ENCODE measurements at places on chromosomes 4 and X. TPM values are rescaled to one million over a fixed set of nuclear protein-coding genes. Genes with fewer than 3 reads are reported as not detected.

DNA sequence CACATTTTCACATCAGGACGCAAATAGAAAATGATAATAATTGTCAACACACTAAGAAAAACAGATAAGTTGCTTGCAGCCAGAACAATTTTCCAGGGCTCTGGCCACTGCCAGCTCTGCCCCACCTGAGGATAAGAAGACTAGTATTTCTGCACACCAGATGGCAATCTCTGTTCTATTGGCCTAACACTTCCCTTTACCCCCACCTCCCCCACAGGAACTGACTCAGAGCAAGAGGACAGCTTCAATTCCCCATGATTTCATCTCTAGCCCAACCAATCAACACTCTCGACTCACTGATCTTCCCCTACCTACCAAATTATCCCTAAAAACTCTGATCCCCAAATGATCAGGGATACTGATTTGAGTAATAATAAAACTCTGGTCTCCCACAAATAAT lies 164.0 kb downstream of the SMARCA1 start:
- no peaks in the 10 kb centered on the region for H3K36me3 ChIP-seq
- DNase-seq = no peak
- no peak overlapping the region for H3K27ac ChIP-seq
- no peak overlapping the region for H3K4me3 ChIP-seq

DNA sequence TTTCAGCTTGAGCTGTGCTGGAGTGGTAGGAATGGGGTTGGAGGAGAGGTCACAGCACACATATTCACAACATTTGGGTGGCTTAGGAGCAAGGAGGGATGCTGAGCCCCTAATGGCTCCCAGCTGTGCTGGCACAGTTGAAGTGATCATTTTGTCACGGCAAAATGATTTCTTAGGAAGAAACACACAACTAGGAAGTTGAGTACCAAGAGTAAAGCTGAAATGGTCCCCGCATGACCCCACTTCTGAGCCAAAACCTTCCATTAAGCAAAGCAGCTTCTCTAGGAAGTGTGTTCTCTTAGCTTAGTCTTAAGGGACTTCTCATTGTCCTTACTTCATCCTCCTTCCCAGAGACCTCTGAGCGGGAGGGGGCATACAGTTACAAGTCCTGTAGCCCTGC lies 12.6 kb downstream of the CAPN6 start:
- H3K4me1 ChIP-seq = no peaks in the 10 kb centered on the region
- H3K27ac ChIP-seq = no peak overlapping the region
- H3K4me3 ChIP-seq = no peak overlapping the region
- H3K36me3 ChIP-seq = no peaks in the 10 kb centered on the region
- no peak for DNase-seq
- H3K27me3 ChIP-seq = no peaks in the 10 kb centered on the region

- no peaks in the 10 kb centered on the region for H3K27me3 ChIP-seq
- H3K27ac ChIP-seq = no peak overlapping the region
- no peaks in the 10 kb centered on the region for H3K36me3 ChIP-seq
Measured at GRCh38 chr4:54908763-54909162, 216.6 kb downstream of the KDR start.

DNA sequence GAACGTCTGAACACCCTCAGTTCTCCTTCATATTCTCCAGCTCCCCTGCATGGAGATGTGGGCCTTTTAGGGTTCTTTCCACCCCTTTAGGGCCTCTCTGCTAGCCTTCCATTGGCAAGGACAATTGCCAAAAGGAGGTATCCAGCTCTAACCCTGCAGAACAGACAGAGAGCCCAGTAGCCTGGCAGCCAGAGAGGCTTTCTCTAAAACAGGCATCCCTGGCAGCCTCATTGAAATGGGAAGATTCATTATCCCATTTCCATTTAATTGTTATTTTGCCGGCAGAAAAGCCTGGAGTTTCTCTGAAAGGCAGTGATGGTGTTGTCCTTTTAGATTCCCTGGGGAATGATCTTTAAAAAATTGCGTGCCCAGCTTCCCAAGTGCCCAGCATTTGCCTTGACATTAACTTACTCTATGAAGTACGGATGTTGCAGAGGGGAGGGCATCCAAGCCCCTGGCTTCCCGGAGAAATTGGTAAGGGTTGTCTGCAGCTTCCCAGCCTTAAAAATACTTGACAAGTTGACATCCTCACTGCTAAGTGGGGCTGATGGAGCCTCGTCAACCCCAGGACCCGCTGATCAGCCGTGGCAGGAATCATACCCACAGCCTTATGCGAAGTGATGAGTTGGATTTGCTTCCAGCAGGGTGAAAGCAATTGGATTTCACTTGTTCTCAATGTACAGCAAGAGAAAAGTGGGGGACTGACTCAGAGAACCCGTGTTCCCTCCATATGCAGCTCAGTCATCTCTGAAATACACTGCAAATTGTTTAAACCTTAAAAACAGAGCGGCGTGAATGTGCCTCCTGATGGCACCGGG lies 244.1 kb downstream of the CRLF2 start:
- H3K36me3 ChIP-seq = no peaks in the 10 kb centered on the region
- H3K4me1 ChIP-seq = peaks cover 1% of the 10 kb centered on the region
- H3K27me3 ChIP-seq = no peaks in the 10 kb centered on the region
- no peak overlapping the region for H3K27ac ChIP-seq
- H3K4me3 ChIP-seq = no peak overlapping the region

- H3K27ac ChIP-seq = no peak overlapping the region
- peak; percentile 9 for DNase-seq
- H3K36me3 ChIP-seq = no peaks in the 10 kb centered on the region
- H3K27me3 ChIP-seq = no peaks in the 10 kb centered on the region
- H3K4me1 ChIP-seq = peaks cover 2% of the 10 kb centered on the region
- H3K4me3 ChIP-seq = no peak overlapping the region
Measured at GRCh38 chr4:106266201-106266600, 49.8 kb downstream of the TBCK start.

DNA sequence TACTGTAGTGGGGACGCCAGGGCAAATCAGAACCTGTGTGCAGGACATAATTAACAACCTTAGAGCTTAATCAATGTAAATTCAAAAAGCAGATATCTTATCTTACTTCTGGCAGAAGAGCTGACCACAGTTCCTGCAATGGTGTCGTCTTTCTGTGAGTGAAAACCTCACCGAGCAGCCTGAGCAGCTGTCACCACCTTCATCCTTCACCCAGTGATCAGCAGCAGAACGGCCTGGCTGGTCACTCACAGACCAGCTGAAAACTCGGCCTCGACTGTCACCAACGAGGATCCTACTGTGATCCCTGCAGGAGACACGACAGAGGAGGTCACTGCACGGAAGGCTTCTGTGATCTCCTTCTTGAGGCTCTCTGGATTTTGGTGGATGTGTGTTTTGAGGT lies 94.2 kb downstream of the CDS1 start:
- no peak for DNase-seq
- no peaks in the 10 kb centered on the region for H3K27me3 ChIP-seq
- no peak overlapping the region for H3K27ac ChIP-seq
- H3K4me1 ChIP-seq = peaks cover 15% of the 10 kb centered on the region
- no peaks in the 10 kb centered on the region for H3K36me3 ChIP-seq

Gene PROM1
- not detected for total RNA-seq

GRCh38 chr4:180665994-180666824 lies 1577.0 kb upstream of the TENM3 start:
- H3K36me3 ChIP-seq = no peaks in the 10 kb centered on the region
- peak; percentile 27 for DNase-seq
- no peaks in the 10 kb centered on the region for H3K27me3 ChIP-seq
- no peaks in the 10 kb centered on the region for H3K4me1 ChIP-seq

Gene MAP3K15
- total RNA-seq = 0.07 TPM

DNA sequence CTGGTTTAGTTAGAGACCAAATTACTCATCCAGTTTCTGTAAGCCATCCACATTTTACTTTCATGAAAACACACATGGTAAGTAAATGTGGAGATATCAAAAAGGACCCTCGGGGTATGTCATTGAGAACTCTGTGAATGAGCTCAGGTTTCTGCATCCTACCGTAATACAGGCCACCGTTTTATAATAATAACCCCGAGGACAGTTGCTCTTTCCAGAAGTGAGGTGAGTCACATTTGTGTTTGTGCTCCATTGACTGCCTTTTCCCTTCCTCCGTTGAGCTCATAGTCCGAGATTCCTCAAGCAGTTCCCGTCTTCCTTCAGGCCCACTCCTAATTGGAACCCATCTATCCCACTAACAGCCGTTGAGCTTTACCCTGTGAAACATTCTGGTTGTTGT lies 95.3 kb downstream of the GRID2 start:
- no peaks in the 10 kb centered on the region for H3K27me3 ChIP-seq
- H3K36me3 ChIP-seq = no peaks in the 10 kb centered on the region
- H3K4me3 ChIP-seq = no peak overlapping the region
- DNase-seq = no peak
- no peaks in the 10 kb centered on the region for H3K4me1 ChIP-seq
- H3K27ac ChIP-seq = no peak overlapping the region

DNA sequence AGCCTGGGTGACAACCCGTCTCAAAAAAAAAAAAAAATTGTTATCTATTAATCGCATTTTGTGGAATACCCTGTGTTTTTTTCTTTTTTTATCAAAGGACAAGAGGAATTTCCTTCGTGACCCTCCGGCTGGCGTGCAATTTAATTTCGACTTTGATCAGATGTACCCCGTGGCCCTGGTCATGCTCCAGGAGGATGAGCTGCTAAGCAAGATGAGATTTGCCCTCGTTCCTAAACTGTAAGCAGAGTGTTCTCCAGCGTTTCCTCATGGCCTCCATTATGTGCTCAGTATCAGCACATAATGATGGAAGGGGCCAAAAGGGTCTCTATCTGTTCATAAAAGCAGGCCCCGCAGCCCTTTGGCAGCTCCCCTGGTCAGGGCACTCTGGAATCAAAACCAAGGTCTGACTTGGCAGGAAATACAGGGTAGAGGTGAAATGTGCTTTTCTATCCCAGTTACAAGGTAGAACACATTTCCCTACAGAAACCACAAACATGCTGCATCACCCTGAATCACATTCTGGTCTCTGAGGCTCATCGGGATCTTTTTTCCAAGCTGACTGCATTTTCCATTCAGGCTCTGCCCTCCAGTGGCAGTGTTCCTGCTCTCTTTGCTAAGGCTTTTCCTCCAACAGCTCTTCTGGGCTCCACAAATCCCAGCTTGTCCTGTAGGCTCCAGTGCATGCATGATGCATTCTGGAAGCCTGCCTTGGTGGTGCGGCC lies 24.4 kb downstream of the SYAP1 start:
- peaks cover 7% of the 10 kb centered on the region for H3K36me3 ChIP-seq
- DNase-seq = no peak
- H3K27me3 ChIP-seq = no peaks in the 10 kb centered on the region
- no peak overlapping the region for H3K27ac ChIP-seq

Gene GATA1
- total RNA-seq = not detected

DNA sequence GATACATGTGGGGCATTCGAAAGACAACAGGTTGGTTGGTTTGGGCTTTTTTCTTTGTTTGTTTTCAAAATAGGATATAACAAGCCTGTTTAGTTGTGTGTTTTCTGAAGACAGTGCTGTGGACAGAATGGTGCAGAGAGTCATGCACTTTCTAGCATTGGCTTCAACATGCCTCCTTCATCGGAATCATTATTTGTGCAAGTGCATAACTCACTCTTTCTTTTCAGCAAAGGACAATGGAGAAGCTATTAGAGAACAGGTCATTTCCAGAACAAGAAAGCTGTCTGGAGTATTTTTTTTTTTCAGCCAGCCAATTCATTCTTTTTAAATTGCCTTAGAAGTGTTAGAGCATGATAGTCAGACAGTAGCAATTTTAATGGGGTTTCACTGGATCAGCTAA lies 225.8 kb downstream of the STK32B start:
- peaks cover 1% of the 10 kb centered on the region for H3K4me1 ChIP-seq
- H3K4me3 ChIP-seq = no peak overlapping the region
- H3K27me3 ChIP-seq = no peaks in the 10 kb centered on the region
- no peak overlapping the region for H3K27ac ChIP-seq
- H3K36me3 ChIP-seq = no peaks in the 10 kb centered on the region
- DNase-seq = no peak

Gene RPS3A
- 1,755 TPM for total RNA-seq

- peaks cover 34% of the 10 kb centered on the region for H3K4me1 ChIP-seq
- DNase-seq = no peak
- peak overlapping the region; percentile 11 for H3K4me3 ChIP-seq
- H3K36me3 ChIP-seq = peaks cover 29% of the 10 kb centered on the region
- no peaks in the 10 kb centered on the region for H3K27me3 ChIP-seq
Measured at GRCh38 chr4:102988429-102989020, 31.0 kb downstream of the SLC9B1 start.

Gene OPRPN
- total RNA-seq = not detected

DNA sequence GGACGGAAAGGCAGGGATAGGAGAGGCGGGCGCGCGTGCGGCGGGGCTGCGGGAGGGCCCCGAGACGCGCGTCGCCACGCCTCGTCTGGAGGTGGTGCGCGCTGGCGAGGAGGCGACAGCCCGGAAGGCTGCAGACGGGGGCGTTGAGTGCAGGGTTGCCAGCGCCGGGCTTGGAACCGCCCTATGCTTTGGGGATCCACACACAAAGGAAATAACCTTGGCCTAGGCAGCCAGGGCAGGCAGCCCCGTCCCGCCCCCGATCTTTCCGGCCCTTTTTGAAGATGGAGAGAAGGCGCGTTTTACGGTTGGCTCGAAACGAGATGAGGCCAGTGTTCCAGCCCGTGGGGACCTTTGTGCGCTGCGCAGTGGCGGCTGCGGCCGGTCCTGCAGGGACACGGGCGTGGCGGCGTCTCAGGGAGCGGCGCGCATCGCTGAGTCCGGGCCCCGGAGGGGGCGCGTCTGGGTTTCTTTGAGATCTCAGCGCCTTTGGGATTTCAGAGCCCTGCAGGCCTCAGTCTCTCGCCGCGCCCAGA lies 50.8 kb upstream of the TRIM2 start:
- peaks cover 45% of the 10 kb centered on the region for H3K4me1 ChIP-seq
- peak overlapping the region; percentile 83 for H3K4me3 ChIP-seq
- H3K27me3 ChIP-seq = peaks cover 36% of the 10 kb centered on the region
- H3K36me3 ChIP-seq = no peaks in the 10 kb centered on the region
- peak; percentile 79 for DNase-seq

Gene PRMT9
- 11.5 TPM for total RNA-seq

GRCh38 chrX:50165727-50166126 lies 35.1 kb downstream of the AKAP4 start:
- DNase-seq = no peak
- no peak overlapping the region for H3K4me3 ChIP-seq
- peaks cover 8% of the 10 kb centered on the region for H3K4me1 ChIP-seq
- no peak overlapping the region for H3K27ac ChIP-seq

GRCh38 chr4:100694467-100694866 lies 176.6 kb upstream of the EMCN start:
- H3K4me3 ChIP-seq = no peak overlapping the region
- no peak for DNase-seq
- no peaks in the 10 kb centered on the region for H3K36me3 ChIP-seq
- no peak overlapping the region for H3K27ac ChIP-seq

DNA sequence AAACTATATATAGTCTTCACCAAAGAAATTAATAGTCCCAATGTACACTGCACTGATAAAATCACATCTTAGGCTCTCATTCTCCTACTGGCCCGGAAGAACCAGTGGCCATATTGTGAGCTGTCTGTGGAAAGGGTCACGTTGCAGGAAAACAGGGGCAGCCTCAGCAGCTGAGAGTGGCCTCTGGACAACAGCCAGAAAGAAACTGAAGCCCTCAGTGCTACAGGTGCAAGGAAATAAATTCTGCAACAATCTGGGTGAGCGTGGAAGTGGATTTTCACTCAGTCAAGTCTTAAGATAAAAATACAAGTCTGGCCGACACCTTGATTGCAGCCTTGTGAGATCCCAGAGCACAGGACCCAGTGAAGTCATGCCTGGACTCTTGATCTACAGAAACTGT lies 3.2 kb upstream of the SLC25A14 start:
- no peak for DNase-seq
- H3K27me3 ChIP-seq = no peaks in the 10 kb centered on the region
- no peak overlapping the region for H3K4me3 ChIP-seq
- H3K36me3 ChIP-seq = no peaks in the 10 kb centered on the region

Data from activated CD4-positive, alpha-beta T cell treated with anti-CD3 and anti-CD28 coated beads, Interleukin-2, amount 10 ng/mL, durations not matched to agents 7 days and 5 days (primary cell).